ENCODE measurements at places on chromosomes 12 and 14. TPM values are rescaled to one million over a fixed set of nuclear protein-coding genes. Genes with fewer than 3 reads are reported as not detected.

GRCh38 chr12:112270673-112271072 lies 111.6 kb downstream of the HECTD4 start:
- H3K27ac ChIP-seq: no peak overlapping the region
- peaks cover 2% of the 10 kb centered on the region for H3K36me3 ChIP-seq
- no peak overlapping the region for H3K4me3 ChIP-seq
- H3K27me3 ChIP-seq: no peaks in the 10 kb centered on the region
- DNase-seq: no peak

DNA sequence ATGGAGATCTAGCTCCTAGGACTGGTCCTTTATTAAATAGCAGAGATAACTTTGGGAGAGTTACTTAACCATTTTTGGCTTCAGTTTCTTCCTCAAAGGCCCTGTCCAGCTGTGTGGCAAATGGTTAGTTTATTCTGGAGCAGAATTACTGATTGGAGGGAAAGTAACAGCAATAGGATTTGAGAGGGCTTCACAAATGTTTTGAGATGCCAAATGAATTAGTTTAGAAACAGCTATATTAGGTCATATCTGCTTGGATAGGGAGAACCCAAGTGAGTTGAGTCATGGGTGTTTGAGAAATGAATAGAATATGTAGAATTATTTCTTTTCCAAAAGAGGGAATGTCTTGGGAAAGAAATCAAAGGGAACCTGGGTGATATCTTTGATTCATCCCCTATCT lies 17.5 kb downstream of the RASSF3 start:
- peaks cover 31% of the 10 kb centered on the region for H3K4me1 ChIP-seq
- peaks cover 4% of the 10 kb centered on the region for H3K36me3 ChIP-seq
- no peak overlapping the region for H3K4me3 ChIP-seq
- H3K27me3 ChIP-seq: no peaks in the 10 kb centered on the region

DNA sequence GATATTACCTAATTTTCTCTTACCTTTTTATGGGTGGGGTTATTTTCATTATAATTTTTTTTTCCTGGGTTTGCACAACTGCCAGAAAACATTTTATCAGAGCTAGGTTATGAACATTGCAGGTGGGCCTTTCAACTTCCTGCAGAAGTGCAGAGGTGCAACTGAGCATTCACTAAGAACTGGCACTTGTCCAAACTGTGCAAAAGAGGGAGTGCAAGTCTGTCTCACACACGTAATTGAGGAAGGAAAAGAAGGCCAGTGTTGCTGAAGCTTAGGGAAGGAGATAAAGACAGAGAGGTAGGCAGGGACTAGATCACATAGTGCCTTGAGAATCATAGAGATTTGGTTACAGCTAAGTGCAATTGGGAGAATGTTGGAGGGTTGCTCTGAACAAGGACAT lies 14.1 kb upstream of the AMN1 start:
- H3K27ac ChIP-seq: no peak overlapping the region
- no peak for DNase-seq
- peaks cover 3% of the 10 kb centered on the region for H3K4me1 ChIP-seq
- H3K36me3 ChIP-seq: no peaks in the 10 kb centered on the region
- no peaks in the 10 kb centered on the region for H3K27me3 ChIP-seq
- no peak overlapping the region for H3K4me3 ChIP-seq

DNA sequence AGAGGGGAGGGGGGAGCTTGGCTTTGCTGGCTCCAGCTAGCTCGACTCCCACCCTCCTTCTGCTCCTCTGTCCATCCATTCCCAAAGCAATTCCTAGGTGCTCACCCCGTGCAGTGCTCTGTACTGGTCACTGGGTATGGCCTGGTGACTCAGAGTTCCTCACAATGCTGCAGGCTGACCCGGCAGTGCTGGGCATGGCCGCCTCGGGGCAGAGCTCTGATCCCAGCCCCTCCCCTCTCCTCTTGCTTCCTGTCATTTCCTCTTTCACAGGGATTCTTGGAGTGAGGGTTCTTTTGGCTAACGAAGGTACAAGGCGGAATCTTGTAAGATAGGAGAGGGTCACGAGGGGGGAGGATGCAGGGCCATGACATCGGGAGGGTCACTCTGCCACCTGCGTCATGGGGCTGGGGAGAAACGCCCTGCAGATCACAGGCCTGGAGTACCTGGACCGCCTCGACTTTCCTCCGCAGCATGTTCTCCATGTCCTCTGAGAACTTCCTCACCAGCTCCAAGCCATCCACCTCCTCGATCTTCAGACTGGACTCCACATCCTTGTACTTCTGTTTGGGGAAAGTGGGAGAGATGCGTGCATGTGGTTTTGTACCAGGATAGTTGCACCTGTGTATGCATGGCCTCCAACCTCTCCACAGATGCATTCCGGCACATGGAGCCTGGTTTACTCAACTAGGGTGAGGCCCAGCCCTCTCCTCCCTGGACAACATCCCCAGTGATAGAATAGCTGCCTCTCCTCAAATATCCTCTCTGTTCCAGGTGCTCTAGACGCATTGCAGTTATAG lies 5.7 kb downstream of the CACNA2D4 start:
- no peaks in the 10 kb centered on the region for H3K36me3 ChIP-seq
- no peak overlapping the region for H3K27ac ChIP-seq
- H3K27me3 ChIP-seq: peaks cover 3% of the 10 kb centered on the region
- H3K4me3 ChIP-seq: no peak overlapping the region
- DNase-seq: no peak

- H3K27me3 ChIP-seq: no peaks in the 10 kb centered on the region
- H3K4me1 ChIP-seq: no peaks in the 10 kb centered on the region
- H3K36me3 ChIP-seq: no peaks in the 10 kb centered on the region
- no peak for DNase-seq
- H3K27ac ChIP-seq: peak overlapping the region; percentile 77
- no peak overlapping the region for H3K4me3 ChIP-seq
Observed at GRCh38 chr14:69673104-69673503, 61.7 kb downstream of the SUSD6 start.

DNA sequence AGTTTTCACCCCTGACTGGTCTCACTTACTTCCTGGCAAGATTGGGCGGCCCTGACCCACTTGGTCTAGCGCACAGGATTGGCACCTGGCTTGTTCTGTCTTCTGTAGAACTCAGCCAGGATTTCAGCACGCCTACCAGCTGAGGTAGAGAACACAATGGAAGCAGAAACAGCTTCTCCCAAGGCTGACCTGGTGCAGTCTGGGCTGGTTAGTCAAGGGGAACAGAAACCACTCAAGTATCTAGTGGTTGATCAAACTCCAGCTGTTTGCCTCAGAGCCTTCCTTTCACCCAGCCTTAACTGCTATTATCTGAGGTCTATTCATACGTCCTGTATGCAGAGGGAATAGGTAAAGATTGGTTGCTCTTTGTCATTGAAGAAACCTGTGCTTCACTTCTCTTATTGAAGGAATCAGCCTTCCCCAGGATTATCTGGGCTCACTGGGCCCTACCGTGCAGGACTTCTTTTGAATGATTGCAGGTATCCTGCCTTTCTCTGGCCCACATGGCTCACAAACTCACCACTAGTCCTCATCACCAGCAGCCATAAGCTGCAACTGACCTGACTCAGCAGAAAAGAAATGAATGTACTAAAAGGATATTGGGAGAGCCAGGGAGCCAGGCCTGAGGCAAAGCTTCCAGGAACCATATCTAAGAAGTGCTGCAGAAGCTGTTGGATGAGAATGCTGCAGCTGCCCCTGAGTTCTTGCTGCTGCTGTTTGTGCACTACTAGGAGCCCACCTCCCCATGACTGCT lies 2.5 kb upstream of the PLEKHD1 start:
- H3K4me1 ChIP-seq: peaks cover 9% of the 10 kb centered on the region
- H3K27ac ChIP-seq: no peak overlapping the region
- H3K27me3 ChIP-seq: no peaks in the 10 kb centered on the region
- DNase-seq: no peak
- H3K36me3 ChIP-seq: no peaks in the 10 kb centered on the region

GRCh38 chr14:75399843-75400775 lies 27.7 kb upstream of the JDP2 start:
- peak overlapping the region; percentile 41 for H3K27ac ChIP-seq
- no peaks in the 10 kb centered on the region for H3K27me3 ChIP-seq
- no peaks in the 10 kb centered on the region for H3K36me3 ChIP-seq
- no peak for DNase-seq

- no peaks in the 10 kb centered on the region for H3K27me3 ChIP-seq
- no peaks in the 10 kb centered on the region for H3K4me1 ChIP-seq
- H3K4me3 ChIP-seq: no peak overlapping the region
- H3K27ac ChIP-seq: no peak overlapping the region
Observed at GRCh38 chr12:72448089-72448488, 175.9 kb downstream of the TRHDE start.

GRCh38 chr12:129662234-129662633 lies 241.6 kb downstream of the TMEM132D start:
- H3K27ac ChIP-seq: no peak overlapping the region
- no peaks in the 10 kb centered on the region for H3K27me3 ChIP-seq
- H3K4me1 ChIP-seq: no peaks in the 10 kb centered on the region
- no peak for DNase-seq
- H3K4me3 ChIP-seq: no peak overlapping the region

DNA sequence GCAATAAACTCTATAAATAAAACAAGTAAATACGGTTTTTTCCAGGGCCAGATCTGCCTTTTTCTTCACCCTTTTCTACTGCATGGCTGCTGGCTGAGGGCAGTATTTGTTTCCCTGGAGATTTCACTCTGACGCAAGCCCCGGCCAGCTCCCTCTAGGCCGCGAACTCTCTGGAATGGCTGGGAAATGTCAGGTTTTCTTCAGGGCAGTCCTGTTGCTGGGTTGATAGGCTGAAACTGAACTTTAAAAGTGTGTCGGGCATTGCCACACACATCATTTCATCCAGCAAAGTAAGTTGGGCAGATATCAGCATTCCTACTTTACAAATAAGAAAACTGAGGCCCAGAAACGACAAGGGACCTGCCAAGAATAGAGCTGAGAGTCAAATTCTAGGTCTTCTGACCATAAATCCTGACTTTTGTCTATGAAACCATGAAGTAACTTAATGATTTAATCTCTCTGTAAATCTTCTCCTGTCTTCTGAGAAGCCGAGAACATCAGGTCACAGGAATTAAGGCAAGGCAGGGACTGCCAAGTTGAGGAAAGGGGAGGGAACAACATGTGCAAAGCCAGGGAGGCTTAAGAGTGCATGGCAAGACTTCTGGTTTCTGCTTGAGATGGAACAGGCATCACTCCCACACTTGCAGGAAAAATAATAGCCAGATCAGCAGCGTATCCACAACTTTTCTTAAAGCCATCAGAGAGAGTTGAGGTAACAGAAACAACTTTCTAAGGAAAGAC lies 205.0 kb upstream of the CCDC196 start:
- H3K4me1 ChIP-seq: no peaks in the 10 kb centered on the region
- H3K27me3 ChIP-seq: no peaks in the 10 kb centered on the region
- no peak overlapping the region for H3K27ac ChIP-seq
- no peak overlapping the region for H3K4me3 ChIP-seq

- H3K36me3 ChIP-seq: no peaks in the 10 kb centered on the region
- H3K27me3 ChIP-seq: no peaks in the 10 kb centered on the region
- no peak for DNase-seq
Observed at GRCh38 chr12:24483732-24484131, 465.2 kb downstream of the BCAT1 start.

- H3K4me3 ChIP-seq: no peak overlapping the region
- no peaks in the 10 kb centered on the region for H3K27me3 ChIP-seq
- no peaks in the 10 kb centered on the region for H3K36me3 ChIP-seq
- peak; percentile 50 for DNase-seq
- no peak overlapping the region for H3K27ac ChIP-seq
Observed at GRCh38 chr14:54893151-54893760, 9.4 kb downstream of the GCH1 start.

DNA sequence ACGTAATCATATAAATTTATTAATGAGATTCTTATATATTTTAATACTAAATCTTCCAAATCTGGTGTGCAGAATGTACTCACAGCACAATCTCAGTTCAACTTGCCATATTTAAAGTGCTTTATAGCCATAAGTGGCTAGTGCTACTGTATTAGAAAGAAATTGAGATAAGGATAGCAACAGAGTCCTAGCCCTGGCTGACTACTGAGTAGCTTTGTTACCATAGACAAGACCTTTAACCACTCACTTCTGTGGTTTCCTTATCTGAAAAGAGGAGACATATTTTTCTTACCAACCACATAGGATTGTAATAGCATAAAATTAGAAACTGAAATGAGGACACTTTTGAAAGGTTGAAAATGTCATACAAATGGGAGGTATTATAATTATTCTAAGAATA lies 2.0 kb upstream of the CHURC1 start:
- peaks cover 8% of the 10 kb centered on the region for H3K4me1 ChIP-seq
- H3K27me3 ChIP-seq: peaks cover 3% of the 10 kb centered on the region
- no peaks in the 10 kb centered on the region for H3K36me3 ChIP-seq
- no peak overlapping the region for H3K27ac ChIP-seq
- no peak overlapping the region for H3K4me3 ChIP-seq
- no peak for DNase-seq

- H3K4me3 ChIP-seq: no peak overlapping the region
- no peaks in the 10 kb centered on the region for H3K27me3 ChIP-seq
- no peaks in the 10 kb centered on the region for H3K36me3 ChIP-seq
- no peak for DNase-seq
- peak overlapping the region; percentile 12 for H3K27ac ChIP-seq
- H3K4me1 ChIP-seq: no peaks in the 10 kb centered on the region
Observed at GRCh38 chr12:6084969-6085450, 39.5 kb downstream of the VWF start.

- peak overlapping the region; percentile 77 for H3K27ac ChIP-seq
- peaks cover 14% of the 10 kb centered on the region for H3K4me1 ChIP-seq
- peaks cover 4% of the 10 kb centered on the region for H3K36me3 ChIP-seq
- H3K4me3 ChIP-seq: no peak overlapping the region
Observed at GRCh38 chr14:32709027-32709426, 229.7 kb upstream of the NPAS3 start.

Gene KCTD10
- 56.3 TPM for total RNA-seq

Gene PIWIL1
- total RNA-seq: not detected

Gene AQP6
- 0.31 TPM for total RNA-seq

Gene FAM90A1
- 0.58 TPM for total RNA-seq

Gene DNAJC22
- 1.7 TPM for total RNA-seq

Gene CIROP
- total RNA-seq: not detected

Gene SDSL
- 3.0 TPM for total RNA-seq
